Astrocyte (in vitro differentiated cells and primary cell): ENCODE measurements at places on chromosomes 12 and 14.

- DNase-seq: no peak
- peak overlapping the region; percentile 7 for H3K4me3 ChIP-seq
- H3K27me3 ChIP-seq: no peaks in the 10 kb centered on the region
- peaks cover 17% of the 10 kb centered on the region for H3K4me1 ChIP-seq
Measured at GRCh38 chr12:1444142-1444516, 150.3 kb downstream of the FBXL14 start.

DNA sequence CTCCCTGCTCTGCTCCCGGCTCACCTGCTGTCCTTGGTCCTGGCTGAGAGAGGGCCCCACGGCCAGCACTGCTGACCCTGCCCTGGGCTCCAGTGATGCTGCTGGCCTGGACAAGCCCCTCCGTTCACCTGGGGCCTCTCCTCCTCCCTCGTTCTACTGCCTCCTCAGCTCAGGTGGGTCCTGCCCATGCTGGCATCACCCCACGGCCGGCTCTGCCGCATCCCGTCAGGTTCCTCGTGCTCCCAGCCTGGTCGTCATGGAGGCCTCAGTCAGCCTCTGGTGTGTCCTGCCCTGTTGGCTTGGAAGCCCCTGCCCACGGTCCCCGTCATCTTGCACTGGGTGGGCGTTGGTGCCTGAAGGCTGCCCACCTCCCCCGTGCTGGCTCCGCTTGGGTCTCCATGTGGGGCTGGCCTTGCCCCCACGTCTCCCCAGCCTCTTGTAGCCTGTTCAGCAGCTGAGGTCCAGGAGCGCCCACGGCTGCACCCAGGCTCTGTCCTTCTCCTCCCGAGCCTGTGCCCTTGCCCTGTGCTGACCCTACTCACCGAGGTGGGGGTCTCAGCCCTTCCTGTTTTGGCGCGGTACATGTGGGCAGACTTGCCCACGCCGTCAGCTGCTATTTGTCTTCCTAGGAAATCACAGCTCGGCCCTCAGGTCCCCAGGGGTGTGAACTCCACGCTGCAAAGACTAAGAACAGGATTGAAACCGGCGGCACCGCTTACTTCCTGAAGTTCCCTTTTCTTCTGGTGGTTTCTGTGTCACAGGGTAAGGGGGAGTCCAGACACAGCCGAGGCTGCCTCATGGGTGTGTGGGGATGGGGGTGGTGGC is 121.6 kb downstream of the TMEM121 start:
- DNase-seq: no peak
- no peaks in the 10 kb centered on the region for H3K36me3 ChIP-seq
- H3K27ac ChIP-seq: no peak overlapping the region
- H3K27me3 ChIP-seq: no peaks in the 10 kb centered on the region
- no peaks in the 10 kb centered on the region for H3K4me1 ChIP-seq
- H3K4me3 ChIP-seq: no peak overlapping the region

GRCh38 chr14:100328495-100329163 is 5.5 kb downstream of the SLC25A47 start:
- no peak for DNase-seq
- no peaks in the 10 kb centered on the region for H3K4me1 ChIP-seq
- no peak overlapping the region for H3K27ac ChIP-seq
- no peak overlapping the region for H3K4me3 ChIP-seq

GRCh38 chr12:43711348-43711747 is 47.2 kb downstream of the PUS7L start:
- no peaks in the 10 kb centered on the region for H3K27me3 ChIP-seq
- no peaks in the 10 kb centered on the region for H3K36me3 ChIP-seq
- no peaks in the 10 kb centered on the region for H3K4me1 ChIP-seq
- no peak for DNase-seq

DNA sequence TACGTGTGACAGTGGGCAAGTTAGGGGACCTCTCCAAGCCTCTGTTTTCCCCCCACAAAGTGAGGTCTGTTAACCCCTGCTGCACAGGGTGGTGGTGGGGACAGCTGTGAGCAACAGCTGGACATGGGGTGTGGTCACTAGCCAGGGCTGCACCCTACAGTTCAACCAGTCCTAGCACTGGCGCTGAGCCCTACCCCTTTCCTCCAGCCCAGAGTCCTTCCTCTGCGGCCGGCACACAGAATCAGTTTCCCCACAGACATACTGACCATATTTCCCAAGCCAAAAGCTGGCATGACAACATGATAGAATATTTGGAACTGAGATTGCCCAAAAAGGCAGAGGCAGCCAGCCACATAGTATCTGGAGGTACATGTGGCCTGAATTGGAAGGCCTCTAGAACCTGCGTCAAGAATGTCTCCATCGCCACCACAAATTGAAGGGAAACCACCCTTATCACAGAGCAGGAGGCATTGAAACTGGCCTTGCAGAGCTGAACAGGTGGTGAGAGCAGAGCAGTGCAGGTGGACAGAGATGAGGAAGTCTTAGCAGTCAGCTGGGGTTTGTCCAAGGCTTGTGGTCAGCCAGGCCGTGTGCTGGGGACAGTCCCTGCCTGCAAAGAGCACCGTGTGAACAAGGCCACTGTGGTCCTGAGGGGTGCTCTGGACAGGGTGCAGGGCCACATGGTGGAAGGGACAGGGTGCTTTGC is 21.2 kb downstream of the DEGS2 start:
- H3K27ac ChIP-seq: no peak overlapping the region
- H3K4me3 ChIP-seq: no peak overlapping the region
- DNase-seq: no peak
- no peaks in the 10 kb centered on the region for H3K4me1 ChIP-seq

- H3K4me1 ChIP-seq: peaks cover 19% of the 10 kb centered on the region
- H3K27me3 ChIP-seq: no peaks in the 10 kb centered on the region
- H3K27ac ChIP-seq: no peak overlapping the region
- no peak overlapping the region for H3K4me3 ChIP-seq
- DNase-seq: no peak
Measured at GRCh38 chr14:52898496-52898895, 52.4 kb downstream of the FERMT2 start.

GRCh38 chr14:70666361-70666686 is 24.6 kb downstream of the TTC9 start:
- no peaks in the 10 kb centered on the region for H3K36me3 ChIP-seq
- H3K27me3 ChIP-seq: no peaks in the 10 kb centered on the region
- H3K4me1 ChIP-seq: peaks cover 2% of the 10 kb centered on the region
- peak; percentile 20 for DNase-seq
- H3K4me3 ChIP-seq: no peak overlapping the region
- H3K27ac ChIP-seq: no peak overlapping the region

- no peak overlapping the region for H3K4me3 ChIP-seq
- H3K27me3 ChIP-seq: peaks cover 41% of the 10 kb centered on the region
- no peak for DNase-seq
- H3K4me1 ChIP-seq: no peaks in the 10 kb centered on the region
- H3K36me3 ChIP-seq: no peaks in the 10 kb centered on the region
Measured at GRCh38 chr12:124278389-124279101, 16.3 kb upstream of the RFLNA start.

DNA sequence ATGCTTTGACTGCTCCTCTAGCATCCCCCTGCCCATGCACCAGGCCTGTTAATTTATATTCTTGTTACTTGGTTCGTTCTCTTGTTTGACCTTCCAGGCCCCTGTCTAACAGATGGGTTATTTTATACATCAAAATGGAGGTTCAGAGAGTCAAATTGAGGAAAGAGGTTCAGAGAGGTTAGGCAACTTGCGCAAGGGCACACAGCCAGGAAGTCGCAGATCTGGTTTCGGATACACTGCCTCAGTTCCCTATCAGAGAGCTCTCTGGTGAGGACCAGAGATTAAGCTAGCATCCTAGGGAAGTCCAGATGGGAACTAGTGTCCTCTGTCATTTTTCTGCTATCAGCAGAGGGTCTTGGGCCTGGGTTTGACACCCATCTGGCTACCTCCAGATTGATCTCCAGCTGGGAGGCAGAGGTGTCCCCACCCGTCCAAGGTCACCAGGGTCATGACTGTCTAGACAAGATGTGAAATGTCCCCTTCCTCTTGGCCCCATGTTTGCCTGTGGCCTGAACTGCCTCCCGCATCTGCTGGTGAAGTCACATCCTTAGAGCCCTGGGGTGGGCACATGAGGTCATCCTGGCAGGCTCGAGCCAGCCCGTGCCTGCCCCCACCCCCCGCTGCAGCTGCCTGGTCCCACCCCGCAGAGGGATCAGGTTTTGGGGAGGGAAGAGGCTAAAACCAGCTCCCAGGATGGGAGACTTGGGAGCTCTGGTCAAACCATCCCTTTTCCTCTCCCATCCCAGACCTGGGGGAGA is 84.3 kb upstream of the NCOR2 start:
- no peak overlapping the region for H3K4me3 ChIP-seq
- H3K36me3 ChIP-seq: no peaks in the 10 kb centered on the region
- peaks cover 30% of the 10 kb centered on the region for H3K4me1 ChIP-seq
- no peaks in the 10 kb centered on the region for H3K27me3 ChIP-seq

DNA sequence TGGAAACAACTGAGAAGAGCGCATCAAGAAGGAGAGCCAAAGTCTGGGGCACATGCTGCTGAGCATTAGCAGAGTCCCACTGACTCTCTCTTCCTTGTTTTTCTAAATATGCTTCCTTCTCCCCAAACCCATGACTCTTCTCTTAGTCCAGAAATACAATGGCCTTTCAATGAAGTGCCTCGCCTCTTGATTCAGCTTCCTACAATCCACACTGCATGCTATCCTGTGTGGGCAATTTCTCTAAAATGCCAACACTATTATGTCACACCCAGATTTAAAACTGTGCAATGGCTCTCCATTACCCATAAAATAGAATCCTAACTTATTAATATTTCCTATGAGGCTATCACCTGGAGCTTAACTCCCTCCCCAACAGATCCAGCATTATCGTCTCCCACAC is 198.6 kb downstream of the RPAP3 start:
- H3K36me3 ChIP-seq: no peaks in the 10 kb centered on the region
- no peak overlapping the region for H3K27ac ChIP-seq
- no peaks in the 10 kb centered on the region for H3K27me3 ChIP-seq
- peak; percentile 32 for DNase-seq

GRCh38 chr14:69693801-69694729 is 72.9 kb upstream of the SRSF5 start:
- no peak for DNase-seq
- no peak overlapping the region for H3K4me3 ChIP-seq
- H3K36me3 ChIP-seq: no peaks in the 10 kb centered on the region
- H3K4me1 ChIP-seq: peaks cover 6% of the 10 kb centered on the region
- H3K27me3 ChIP-seq: no peaks in the 10 kb centered on the region
- H3K27ac ChIP-seq: no peak overlapping the region

- no peaks in the 10 kb centered on the region for H3K27me3 ChIP-seq
- no peak for DNase-seq
- H3K4me1 ChIP-seq: peaks cover 56% of the 10 kb centered on the region
- H3K4me3 ChIP-seq: peak overlapping the region; percentile 93
- H3K27ac ChIP-seq: no peak overlapping the region
- H3K36me3 ChIP-seq: peaks cover 28% of the 10 kb centered on the region
Measured at GRCh38 chr12:57090924-57091637, 2.2 kb downstream of the NAB2 start.

DNA sequence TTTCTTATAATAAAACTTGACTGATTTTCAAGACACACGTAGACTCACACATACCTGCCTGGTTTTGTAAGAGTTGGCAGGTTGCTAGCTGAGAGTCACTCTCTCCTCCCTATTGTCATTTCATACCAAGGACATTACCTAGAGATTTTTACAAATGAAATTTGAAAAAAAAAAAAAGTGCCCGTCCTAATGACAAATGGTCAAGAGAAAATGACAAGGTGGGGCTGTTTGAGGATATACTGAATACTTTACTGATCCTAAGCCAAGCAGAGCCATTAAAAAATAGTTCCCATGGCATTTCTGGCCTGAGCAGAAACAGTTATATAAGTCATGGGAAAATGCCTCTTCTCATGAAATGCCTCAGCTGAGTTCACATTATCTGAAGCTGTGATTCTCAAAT is 150.2 kb downstream of the DYRK2 start:
- H3K4me1 ChIP-seq: peaks cover 12% of the 10 kb centered on the region
- no peaks in the 10 kb centered on the region for H3K36me3 ChIP-seq
- no peaks in the 10 kb centered on the region for H3K27me3 ChIP-seq
- H3K4me3 ChIP-seq: no peak overlapping the region
- H3K27ac ChIP-seq: no peak overlapping the region
- DNase-seq: no peak

DNA sequence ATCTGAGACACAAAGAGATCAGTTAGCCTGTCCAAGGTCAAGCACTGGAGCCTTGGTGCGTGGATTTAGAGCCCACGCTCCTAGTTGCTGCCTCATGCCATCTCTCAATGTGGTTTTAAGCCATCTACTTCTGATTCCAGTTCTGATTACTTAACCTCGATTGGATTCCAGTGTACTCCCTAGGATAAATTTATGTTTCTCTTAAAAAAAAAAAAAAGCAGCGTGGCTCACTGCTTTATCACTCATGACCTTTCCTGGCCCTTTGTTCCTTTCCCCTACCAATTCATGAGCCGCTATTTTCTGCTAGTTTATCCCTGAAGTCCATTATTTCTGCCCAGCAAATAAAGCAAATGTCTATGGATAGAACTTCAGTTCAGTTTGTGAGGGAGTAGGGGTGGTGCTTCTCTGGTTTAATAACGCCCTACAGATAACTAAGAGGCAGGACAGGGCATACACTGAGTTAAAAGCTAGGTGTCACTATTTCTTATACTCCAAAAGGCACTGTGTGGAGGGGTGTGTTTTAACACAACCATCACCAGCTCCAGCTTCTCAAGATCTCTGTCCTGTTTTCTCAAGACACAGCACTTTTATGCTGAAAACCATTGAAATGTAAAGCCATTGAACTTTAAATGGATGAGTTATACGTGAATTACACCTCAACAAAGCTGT is 9.8 kb upstream of the PARP11 start:
- DNase-seq: no peak
- peaks cover 31% of the 10 kb centered on the region for H3K27me3 ChIP-seq
- H3K4me3 ChIP-seq: no peak overlapping the region
- H3K36me3 ChIP-seq: no peaks in the 10 kb centered on the region
- H3K27ac ChIP-seq: no peak overlapping the region

- H3K4me3 ChIP-seq: no peak overlapping the region
- no peaks in the 10 kb centered on the region for H3K36me3 ChIP-seq
- H3K4me1 ChIP-seq: peaks cover 3% of the 10 kb centered on the region
- DNase-seq: peak; percentile 64
Measured at GRCh38 chr14:37559386-37559785, 35.7 kb downstream of the FOXA1 start.

DNA sequence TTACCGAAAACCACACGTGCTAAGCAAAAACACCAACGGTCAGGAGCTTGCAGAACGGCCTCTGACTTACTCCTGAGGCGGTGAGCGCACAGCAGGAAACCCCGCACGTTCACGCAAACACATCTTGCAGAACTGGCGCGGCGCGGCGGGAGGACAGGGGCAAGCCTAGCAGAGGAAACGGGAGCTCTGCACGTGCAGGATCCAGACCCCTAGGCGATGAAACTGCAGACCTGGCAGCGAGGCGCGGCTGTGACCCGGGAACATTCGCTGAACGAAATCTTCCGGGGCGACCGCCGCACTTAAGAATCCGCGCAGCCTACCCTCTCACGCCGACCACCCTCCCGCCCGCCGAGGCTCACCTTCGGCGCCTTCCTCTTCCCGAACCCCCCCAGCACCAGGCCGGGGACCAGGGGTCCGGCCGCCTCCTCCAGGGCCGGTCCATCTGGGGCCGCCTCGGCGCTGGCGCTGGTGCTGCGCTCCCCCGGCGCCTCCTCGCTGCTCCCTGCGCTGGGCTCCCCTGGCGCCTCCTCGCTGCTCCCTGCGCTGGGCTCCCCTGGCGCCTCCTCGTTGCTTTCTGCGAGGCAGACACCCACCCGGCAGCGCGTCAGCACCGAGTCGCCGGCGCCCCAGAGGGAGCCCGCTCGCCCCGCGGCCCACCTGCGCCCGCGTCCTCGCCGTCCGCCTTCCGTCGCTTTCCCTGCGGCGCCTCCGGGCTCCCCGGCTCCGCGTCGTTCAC is 615 bp downstream of the DDX51 start:
- peaks cover 16% of the 10 kb centered on the region for H3K4me1 ChIP-seq
- peak overlapping the region; percentile 78 for H3K4me3 ChIP-seq
- H3K36me3 ChIP-seq: peaks cover 5% of the 10 kb centered on the region
- DNase-seq: no peak

- no peaks in the 10 kb centered on the region for H3K27me3 ChIP-seq
- peak overlapping the region; percentile 97 for H3K27ac ChIP-seq
- H3K36me3 ChIP-seq: no peaks in the 10 kb centered on the region
- H3K4me3 ChIP-seq: no peak overlapping the region
- peak; percentile 98 for DNase-seq
Measured at GRCh38 chr14:68137704-68138619, 318.4 kb downstream of the RAD51B start.
